CD4-positive, alpha-beta memory T cell (primary cell): ENCODE measurements at places on chromosomes 7 and 10. TPM values are rescaled to one million over a fixed set of nuclear protein-coding genes. Genes with fewer than 3 reads are reported as not detected.

Gene ATG9B
- total RNA-seq: 29.3 TPM

Gene TMEM196
- total RNA-seq: not detected

- no peaks in the 10 kb centered on the region for H3K27me3 ChIP-seq
- H3K36me3 ChIP-seq: no peaks in the 10 kb centered on the region
- peak overlapping the region; percentile 44 for H3K27ac ChIP-seq
- peak overlapping the region; percentile 26 for H3K4me3 ChIP-seq
- peak; percentile 24 for DNase-seq
Observed at GRCh38 chr10:70816220-70816894, 609 bp downstream of the SGPL1 start.

DNA sequence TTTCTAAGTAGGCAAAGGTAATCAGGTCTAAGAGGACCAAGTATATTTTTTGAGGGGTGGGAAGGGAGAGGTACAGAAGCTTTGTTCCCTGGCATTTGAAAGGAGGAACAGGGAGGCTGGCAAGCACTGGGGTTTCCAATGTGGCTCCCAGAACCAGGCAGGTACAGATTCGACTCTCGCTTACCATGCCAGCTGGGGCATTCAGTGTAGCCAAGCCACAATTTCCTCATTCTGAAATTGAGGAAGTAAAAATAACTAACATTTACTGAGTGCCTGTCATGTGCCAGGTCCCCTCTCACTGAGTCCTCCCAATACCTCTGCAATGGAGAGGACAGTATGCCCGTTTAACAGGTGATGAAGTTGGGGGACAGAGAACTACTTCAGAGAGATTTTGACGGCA lies 45.9 kb upstream of the BET1 start:
- no peaks in the 10 kb centered on the region for H3K4me1 ChIP-seq
- H3K36me3 ChIP-seq: no peaks in the 10 kb centered on the region
- peaks cover 4% of the 10 kb centered on the region for H3K27me3 ChIP-seq

DNA sequence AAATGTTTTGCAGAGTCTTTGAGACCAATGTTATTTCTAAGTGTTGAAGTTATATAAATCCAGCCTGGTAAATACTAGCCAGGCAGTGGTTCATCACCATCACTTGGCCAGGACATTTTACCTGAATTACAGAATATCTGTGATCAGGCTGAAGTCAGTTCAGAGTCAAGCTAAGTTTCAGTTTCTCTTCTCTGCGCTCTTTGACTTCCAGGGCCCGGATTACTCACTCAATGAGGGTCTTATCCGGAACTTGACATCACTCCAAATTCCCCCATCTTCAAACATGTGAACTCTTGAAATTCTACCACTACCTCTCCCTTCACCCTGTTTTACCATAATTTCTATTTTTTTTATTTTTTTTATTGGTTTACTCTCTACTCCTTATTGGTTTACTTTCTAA lies 36.6 kb upstream of the CCAR1 start:
- H3K36me3 ChIP-seq: peaks cover 4% of the 10 kb centered on the region
- DNase-seq: peak; percentile 10
- no peaks in the 10 kb centered on the region for H3K27me3 ChIP-seq
- no peaks in the 10 kb centered on the region for H3K4me1 ChIP-seq
- H3K4me3 ChIP-seq: peak overlapping the region; percentile 19
- peak overlapping the region; percentile 26 for H3K27ac ChIP-seq
